ENCODE measurements at places on chromosomes 16 and 17.

GRCh38 chr17:41535764-41536481 lies 7.8 kb upstream of the KRT19 start:
- no peak for DNase-seq
- H3K27ac ChIP-seq = no peak overlapping the region
- H3K27me3 ChIP-seq = no peaks in the 10 kb centered on the region
- no peak overlapping the region for H3K4me3 ChIP-seq

DNA sequence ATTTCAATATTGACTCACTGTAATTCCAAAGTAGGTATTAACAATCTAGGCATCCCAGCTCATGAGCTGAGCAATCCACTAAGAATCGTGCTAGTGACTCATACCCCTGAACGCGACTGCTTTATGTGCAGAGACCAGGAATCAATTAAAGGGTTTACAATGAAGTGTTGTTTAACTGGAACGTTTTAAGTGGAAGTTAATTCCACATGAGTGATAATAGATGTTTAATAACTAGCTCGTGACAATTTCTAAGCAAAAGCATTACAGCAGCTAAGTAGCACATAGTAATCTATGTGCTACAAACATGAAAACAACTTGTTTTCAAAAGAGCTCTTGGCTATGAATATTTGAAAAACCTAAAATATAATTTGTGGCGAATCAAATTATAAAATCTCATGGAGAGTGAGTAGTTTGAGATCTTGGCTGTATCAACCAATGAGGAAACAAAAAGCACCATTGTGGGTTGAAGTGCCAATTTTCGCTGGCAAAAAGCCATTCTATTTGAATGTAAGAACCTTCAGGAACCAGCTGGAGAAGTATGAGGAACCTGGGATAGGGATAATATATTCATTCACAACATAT lies 9.4 kb downstream of the GJC1 start:
- H3K36me3 ChIP-seq = no peaks in the 10 kb centered on the region
- DNase-seq = no peak
- peak overlapping the region; percentile 30 for H3K4me3 ChIP-seq
- H3K4me1 ChIP-seq = peaks cover 6% of the 10 kb centered on the region

- no peaks in the 10 kb centered on the region for H3K36me3 ChIP-seq
- H3K27me3 ChIP-seq = no peaks in the 10 kb centered on the region
- peak overlapping the region; percentile 98 for H3K4me3 ChIP-seq
- DNase-seq = no peak
Measured at GRCh38 chr16:8675183-8676159, 1.1 kb downstream of the ABAT start.

DNA sequence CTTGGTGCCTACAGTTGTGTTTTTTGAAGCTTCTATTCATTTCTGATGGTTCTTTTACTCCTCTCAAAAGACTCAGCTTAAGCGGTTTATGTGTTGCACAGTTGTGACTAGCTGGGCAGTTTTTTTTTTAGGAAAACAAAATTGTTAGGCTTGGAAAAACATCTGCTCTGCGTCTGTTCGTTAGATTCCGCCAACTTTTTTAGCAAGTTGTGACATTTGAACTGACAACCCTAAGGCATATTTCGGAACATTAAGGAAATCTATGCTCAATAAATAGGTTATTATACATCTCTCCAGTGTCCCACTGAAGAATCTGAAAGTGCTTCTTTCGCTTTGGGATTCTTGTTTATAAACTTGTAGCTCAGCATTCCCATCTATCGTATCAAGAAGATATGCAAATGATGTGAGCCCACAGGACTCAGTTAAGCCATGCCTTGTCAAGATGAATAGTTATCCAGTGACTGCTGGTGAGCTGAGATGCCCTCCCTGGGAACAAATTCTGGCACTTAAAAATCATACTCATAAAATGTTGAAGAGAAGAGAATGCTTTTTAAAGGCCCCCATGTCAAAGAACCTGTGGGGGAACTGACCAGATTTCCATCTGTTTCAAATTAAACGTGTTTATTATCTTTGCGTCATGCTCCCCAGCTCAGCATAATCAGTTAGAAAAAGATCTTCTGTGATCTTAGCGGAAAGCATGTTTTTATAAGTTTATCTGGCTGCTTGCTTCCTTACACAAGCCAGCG lies 109.0 kb upstream of the FAM20A start:
- no peak overlapping the region for H3K27ac ChIP-seq
- H3K4me3 ChIP-seq = no peak overlapping the region
- no peaks in the 10 kb centered on the region for H3K36me3 ChIP-seq
- H3K27me3 ChIP-seq = no peaks in the 10 kb centered on the region
- no peaks in the 10 kb centered on the region for H3K4me1 ChIP-seq
- DNase-seq = no peak

All from thoracic aorta (tissue), 2 donors.